ENCODE measurements at places on chromosomes 1 and 21.
A peak's percentile ranks its signal among the peaks of the same experiment; 100 is the strongest.

- no peaks in the 10 kb centered on the region for H3K27me3 ChIP-seq
- H3K36me3 ChIP-seq: no peaks in the 10 kb centered on the region
- peaks cover 17% of the 10 kb centered on the region for H3K4me1 ChIP-seq
- no peak overlapping the region for H3K4me3 ChIP-seq
- no peak for DNase-seq
- no peak overlapping the region for H3K27ac ChIP-seq
These were observed 39.6 kb upstream of the ADARB1 start for GRCh38 chr21:45034556-45035476.

DNA sequence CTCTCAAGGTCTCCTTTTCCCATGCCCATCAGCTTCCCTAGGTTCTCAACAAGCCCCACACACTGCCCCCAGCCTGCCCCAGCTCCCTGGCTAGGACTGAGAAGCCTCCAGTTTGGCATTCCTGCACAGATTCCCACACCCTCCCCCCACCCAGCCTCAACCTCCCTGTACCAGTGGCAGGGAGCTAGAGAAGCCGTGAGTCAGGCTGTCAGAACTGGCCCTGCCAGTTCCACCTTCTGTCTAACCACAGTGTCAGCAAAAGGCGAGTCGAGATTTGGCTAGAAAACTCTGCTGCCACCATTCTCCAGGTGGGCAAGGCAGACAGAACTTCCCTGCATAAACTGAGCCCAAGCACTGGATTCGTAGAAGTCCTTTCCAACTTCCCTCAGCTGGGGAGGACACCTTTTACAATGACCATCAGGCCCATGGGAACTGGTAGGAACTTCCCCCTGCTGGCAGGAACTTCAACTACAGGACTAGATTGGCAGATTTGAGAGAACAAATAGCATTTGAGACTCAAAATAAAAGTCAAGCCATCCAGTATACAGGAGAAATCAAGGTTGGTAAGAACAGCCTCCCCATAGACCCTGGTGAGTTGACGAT is 31.0 kb downstream of the TNNT2 start:
- H3K4me3 ChIP-seq: no peak overlapping the region
- H3K27me3 ChIP-seq: peaks cover 2% of the 10 kb centered on the region
- no peaks in the 10 kb centered on the region for H3K4me1 ChIP-seq
- no peak overlapping the region for H3K27ac ChIP-seq
- no peaks in the 10 kb centered on the region for H3K36me3 ChIP-seq

GRCh38 chr1:234961456-234962339 is 166.9 kb downstream of the TOMM20 start:
- peaks cover 95% of the 10 kb centered on the region for H3K4me1 ChIP-seq
- peak overlapping the region; percentile 47 for H3K4me3 ChIP-seq
- H3K27ac ChIP-seq: peak overlapping the region; percentile 97
- peak; percentile 77 for DNase-seq
- no peaks in the 10 kb centered on the region for H3K27me3 ChIP-seq
- H3K36me3 ChIP-seq: no peaks in the 10 kb centered on the region

DNA sequence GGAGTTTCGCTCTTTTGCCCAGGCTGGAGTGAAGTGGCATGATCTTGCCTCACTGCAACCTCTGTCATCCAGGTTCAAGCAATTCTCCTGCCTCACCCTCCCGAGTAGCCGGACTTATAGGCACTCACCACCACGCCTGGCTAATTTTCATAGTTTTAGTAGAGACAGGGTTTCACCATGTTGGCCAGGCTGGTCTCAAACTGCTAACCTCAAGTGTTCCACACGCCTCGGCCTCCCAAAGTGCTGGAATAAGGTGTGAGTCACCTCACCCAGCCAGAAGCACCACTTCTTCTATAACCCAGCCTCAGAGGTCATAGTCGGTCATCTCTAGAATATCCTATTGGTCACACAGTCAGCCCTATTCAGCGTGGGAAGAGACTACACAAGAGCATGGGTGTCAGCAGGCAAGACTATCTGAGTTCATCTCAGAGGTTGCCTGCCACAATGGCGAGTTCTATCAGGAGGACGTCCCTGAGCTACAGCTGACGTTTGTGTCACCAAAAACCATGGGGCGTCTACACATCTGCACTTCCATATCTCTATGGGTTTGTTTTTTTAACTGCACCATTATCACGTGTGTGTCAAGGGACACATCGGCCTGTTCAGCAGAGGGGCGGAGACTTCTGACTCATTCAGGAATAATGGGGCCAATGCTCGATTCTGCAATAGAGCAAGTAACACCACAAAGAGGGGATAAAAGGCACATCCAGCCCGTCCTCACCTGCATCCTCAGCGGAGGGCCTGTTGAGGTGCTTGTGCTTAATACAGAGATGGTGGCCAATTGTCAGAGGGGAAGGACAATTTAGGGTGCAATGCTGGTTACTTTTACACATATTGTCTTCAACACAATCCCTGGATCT is 256.3 kb upstream of the IRF2BP2 start:
- H3K36me3 ChIP-seq: no peaks in the 10 kb centered on the region
- peaks cover 22% of the 10 kb centered on the region for H3K4me1 ChIP-seq
- peak overlapping the region; percentile 75 for H3K27ac ChIP-seq

GRCh38 chr1:32013386-32014198 is at the start of gene KHDRBS1:
Gene KHDRBS1 (plus strand): TSS chr1:32013868. CDS start chr1:32013996, 128 bp downstream.
- H3K4me3 ChIP-seq: peak within 1 kb of the TSS; percentile 97
- H3K27ac ChIP-seq: peak within 1 kb of the TSS; percentile 94
- H3K36me3 ChIP-seq: peaks cover 9% of the 10 kb centered on the region
- peaks cover 29% of the 10 kb centered on the region for H3K4me1 ChIP-seq
- peak; percentile 100 for DNase-seq
- no peaks in the 10 kb centered on the region for H3K27me3 ChIP-seq

GRCh38 chr1:219412772-219413171 is 200.1 kb downstream of the ZC3H11B start:
- H3K27me3 ChIP-seq: no peaks in the 10 kb centered on the region
- no peaks in the 10 kb centered on the region for H3K4me1 ChIP-seq
- H3K27ac ChIP-seq: no peak overlapping the region
- DNase-seq: no peak

DNA sequence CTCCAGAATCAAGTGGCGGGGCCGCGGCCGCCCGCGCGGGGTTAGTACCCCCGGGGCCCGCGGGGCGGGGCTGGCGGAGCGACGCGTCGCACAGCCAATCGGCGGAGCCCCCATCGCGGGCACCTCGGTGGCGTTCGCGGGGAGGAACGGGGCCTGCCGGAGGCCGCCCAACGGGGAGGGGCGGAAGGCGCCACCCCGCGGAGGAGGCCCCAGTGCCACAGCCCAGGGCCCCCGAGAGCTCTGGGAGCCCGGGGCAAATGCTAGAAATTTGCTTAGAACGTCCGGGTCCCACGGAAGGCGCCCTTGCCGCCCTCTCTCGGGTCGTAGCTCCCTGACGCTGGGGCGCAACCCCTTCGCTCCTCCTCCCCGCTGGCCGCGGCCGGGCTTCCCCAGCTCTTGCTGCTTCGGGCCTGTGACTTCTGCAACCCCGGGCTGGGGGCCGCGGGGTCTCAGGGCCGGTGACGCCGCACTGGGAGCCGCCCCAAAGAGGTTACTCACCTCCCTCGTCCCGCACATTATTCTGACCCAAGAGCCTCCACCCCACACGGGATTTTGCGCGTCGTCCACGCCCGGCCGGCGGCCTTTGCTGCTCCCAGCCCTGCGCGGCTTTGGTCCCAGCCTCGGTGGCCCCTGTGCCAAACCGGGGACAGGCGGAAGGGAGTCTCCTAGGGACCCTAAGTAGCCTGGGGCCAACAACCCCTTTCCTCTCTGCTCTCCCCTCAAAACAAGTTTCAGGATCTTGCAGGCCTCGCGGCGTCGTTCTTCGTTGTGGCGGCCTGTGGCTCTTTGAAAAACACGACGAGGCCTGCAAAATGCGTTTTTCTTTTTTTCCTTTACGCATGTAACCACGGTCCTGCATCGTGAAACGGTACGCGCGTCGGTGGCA is at the start of gene RUNX3:
TSS of gene RUNX3 (minus strand) at position 17 of the 886 bp plus-strand sequence. CDS start 408 bp downstream, outside the sequence.
- peaks cover 56% of the 10 kb centered on the region for H3K4me1 ChIP-seq
- H3K36me3 ChIP-seq: peaks cover 8% of the 10 kb centered on the region
- no peaks in the 10 kb centered on the region for H3K27me3 ChIP-seq
- peak within 1 kb of the TSS; percentile 76 for H3K4me3 ChIP-seq

- peaks cover 4% of the 10 kb centered on the region for H3K4me1 ChIP-seq
- peak; percentile 92 for DNase-seq
- no peaks in the 10 kb centered on the region for H3K27me3 ChIP-seq
- H3K4me3 ChIP-seq: no peak overlapping the region
- no peaks in the 10 kb centered on the region for H3K36me3 ChIP-seq
These were observed 59.6 kb downstream of the FMN2 start for GRCh38 chr1:240151136-240151735.

GRCh38 chr1:247110627-247111258 is 6.6 kb upstream of the ZNF669 start:
- DNase-seq: peak; percentile 31
- no peak overlapping the region for H3K27ac ChIP-seq
- H3K4me3 ChIP-seq: peak overlapping the region; percentile 36
- no peaks in the 10 kb centered on the region for H3K36me3 ChIP-seq
